Fibroblast of pulmonary artery (primary cell): ENCODE measurements at places on chromosomes 6 and 20.

DNA sequence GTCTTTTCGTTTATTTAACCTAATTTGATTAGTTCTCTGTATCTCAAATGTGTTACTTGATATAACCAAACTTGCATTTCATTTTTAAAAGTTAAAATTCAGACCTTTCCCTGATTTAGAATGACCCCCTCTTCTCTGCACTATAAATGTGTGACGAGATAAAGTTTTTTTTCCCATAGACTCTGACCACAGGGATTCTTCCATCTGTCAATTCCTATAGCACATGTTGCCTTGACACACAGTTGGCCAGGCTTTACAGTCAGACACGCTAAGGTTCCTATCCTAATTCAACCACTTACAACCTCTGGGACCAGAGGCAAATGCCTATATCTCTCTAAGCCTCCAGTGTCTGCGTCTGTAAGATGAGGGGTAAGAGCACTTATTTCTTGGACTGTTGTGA, 40.6 kb downstream of the KCNS1 start:
- DNase-seq: no peak

DNA sequence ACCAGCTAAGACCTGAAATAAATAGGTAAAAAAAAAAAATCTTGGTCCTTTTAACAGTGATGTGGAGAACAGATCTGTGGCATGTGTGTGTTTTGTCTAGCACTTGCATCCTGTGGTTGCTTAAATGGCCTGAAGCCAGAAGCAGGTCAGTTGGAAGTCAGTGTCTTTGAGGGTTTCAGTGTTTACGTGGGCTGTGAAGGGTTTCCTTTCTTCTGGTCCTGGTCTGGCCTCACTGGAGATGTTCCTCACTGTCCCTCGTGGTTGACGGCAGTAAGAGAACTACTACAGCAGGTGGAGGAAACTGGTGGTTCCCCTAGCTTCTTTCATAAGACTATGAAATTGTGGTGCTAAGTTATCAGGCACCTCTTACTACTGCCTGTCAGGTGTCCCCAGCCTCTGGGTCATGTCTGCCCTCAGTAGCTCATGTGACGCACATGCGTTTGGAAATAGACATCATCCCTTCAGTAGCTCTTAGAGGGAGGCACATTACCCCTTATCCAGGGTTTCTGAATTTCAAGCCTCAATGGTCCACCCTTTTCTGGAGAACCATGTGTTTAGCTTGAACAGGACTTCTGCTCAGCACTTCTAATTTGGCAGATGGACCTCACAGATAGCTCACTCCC, 59.4 kb upstream of the SCP2D1 start:
- no peak for DNase-seq

DNA sequence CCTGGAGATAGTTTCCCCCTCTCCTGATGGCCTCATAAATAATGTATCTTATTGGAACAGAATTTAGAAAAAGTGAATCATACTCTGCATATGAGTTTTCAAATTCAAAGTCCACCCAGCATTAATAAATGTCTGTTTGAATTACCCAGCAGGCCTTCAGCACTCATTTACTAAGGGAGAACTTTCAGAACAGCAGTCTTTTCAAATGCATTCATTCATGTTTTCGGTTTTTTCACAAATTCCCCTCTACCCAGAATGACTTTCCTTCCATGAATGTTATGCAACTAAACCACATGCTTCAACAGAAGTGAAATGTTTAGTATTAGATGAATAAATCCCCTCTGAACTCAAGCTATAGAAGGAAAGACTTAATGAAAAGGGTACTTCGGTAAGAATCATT, 92.4 kb downstream of the RTN4IP1 start:
- DNase-seq: no peak

DNA sequence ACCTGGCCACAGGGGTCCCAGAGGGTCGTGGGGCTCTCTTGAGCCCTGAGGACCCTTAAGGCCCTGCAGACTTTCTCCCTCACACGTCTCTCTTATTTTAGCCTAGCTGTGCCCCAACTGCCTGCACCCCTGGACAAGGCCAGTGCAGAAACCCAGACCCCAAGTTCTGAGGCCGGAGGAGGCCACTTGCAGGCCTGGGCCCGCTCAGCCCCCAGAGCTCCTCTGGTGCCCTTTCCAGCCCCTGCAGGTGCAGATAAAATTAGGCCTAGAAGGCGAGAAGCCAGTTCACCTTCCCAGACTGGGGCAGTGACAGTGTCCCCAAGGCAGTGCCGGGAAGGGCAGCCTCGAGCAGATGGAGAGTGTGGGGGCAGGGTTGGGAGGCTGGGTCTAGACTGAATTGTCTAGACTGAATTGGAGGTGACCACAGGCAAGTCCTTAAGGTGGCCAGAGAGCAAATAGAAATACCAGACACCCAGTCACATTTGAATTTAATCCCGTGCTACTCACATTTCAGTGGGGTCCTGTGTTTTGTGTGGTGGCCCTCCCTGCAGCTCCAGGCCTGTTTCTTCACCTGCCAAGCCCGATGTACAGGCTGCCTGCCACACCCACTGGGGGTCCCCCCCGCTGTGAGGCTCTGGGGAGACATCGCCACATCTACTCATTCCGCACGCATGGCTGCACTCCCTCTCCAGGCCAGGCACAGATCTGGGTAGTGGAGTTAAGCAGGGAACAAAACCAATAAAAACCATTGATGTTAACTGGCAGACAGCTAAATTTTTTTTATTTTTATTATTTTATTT, 8.6 kb upstream of the IP6K3 start:
- no peak for DNase-seq

- DNase-seq: no peak
These were observed 4.0 kb downstream of the ID4 start for GRCh38 chr6:19841181-19841580.

DNA sequence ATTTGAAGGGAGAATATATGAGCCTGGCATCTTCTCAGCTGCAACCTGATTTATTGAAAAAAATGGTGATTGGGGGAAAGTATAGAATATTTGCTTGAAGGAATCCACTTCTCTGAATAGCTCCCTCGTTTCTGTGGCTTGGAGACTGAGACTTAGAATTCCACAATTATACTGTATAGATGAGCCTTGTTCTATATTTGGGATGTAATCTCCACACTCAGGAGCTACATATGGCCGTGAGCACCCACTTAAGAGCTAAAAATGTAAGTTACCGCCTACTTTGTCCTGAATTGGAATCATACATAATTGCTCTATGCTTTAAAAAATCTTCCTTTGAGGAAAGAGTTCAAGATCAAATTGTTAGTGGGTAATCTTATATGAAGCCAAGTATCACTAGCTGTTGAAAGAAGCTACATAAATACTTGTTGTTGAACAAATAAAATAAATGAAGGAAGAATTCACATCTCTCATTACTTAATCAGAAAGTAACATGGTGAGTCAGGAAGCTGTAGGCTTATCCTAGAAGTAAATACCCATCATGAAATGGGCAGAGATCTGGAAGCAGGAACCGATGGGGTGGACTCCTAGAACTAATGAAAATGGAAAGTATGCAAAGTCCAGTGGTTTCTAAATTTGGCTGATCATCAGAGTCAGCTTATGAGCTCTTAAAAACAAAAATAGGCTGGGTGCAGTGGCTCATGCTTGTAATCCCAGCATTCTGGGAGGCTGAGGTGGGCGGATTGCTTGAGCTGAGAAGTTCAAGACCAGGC, 254.3 kb downstream of the SOX4 start:
- no peak for DNase-seq

DNA sequence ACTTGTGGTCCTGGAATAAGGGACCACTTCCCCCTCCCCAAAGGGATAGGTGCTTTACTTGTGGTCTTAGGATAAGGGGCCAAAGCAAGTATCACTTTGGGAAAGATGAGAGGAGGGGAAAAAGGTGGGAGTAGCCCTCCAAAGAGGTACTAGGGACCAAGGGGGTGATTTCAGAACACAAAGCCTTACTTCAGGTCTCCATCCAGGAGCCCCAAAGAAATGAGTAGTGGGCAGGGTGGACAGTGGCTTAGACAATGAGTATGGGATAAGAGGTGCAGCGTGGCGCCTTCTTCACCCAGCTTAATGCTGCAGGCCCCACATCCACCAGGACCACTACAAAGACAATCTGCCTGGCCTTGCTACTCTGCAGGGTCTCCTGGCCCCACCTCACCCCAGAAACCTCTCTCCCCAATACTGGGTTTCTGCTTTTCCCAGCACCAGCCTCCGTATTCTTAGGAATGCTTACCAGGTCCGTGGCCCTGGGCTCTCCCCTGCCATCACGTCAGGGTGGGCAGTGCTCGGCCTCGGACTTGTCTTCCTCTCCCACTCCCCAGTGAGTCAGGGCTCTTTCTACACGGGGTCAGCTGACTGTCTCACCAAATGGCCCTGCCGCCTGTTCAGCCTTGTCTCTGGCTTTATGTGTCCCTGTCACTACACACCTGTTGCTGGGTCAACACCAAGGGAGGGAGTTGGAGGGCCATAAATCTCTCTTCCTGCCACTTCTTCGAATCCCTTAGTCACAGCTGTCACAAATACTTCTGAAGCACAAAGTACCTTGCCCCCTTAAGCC, 3.1 kb downstream of the NNAT start:
- no peak for DNase-seq
